ENCODE measurements at places on chromosomes 1 and 21. TPM values are rescaled to one million over a fixed set of nuclear protein-coding genes. Genes with fewer than 3 reads are reported as not detected.

The HENMT1 gene
- total RNA-seq: 1.5 TPM

The CCDC24 gene
- 3.4 TPM for total RNA-seq

The TMEM125 gene
- 9.0 TPM for total RNA-seq

The NEXN gene
- total RNA-seq: 0.48 TPM

The WDR77 gene
- total RNA-seq: 66.5 TPM

The FMO2 gene
- total RNA-seq: not detected

Data from tracheal epithelial cell (primary cell).